ENCODE measurements at places on chromosomes 13 and 19.

GRCh38 chr13:101309014-101309619 lies 107.2 kb downstream of the NALCN start:
- no peaks in the 10 kb centered on the region for H3K4me1 ChIP-seq
- no peak overlapping the region for H3K4me3 ChIP-seq
- no peaks in the 10 kb centered on the region for H3K36me3 ChIP-seq
- DNase-seq: no peak
- no peaks in the 10 kb centered on the region for H3K27me3 ChIP-seq

DNA sequence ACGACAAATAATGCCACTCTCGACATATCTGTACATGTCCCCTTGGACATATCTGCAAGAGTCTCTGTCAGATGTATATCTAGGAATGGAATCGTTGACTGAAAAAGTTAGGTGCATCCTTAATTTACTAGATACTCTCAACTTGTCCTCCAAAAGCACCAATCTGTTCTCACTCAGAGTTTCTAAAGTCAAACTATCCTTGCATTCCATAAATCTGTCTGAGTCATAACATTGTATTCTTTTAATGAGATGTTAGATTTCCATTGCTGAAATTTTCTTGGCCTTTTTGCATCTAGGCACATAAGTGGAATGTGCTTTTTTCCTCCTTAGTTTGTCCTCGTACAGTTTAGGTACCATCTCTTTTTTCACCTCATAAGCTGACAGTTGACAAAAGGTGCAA lies 139.8 kb downstream of the PTPRS start:
- DNase-seq: no peak
- peaks cover 4% of the 10 kb centered on the region for H3K36me3 ChIP-seq
- H3K27ac ChIP-seq: no peak overlapping the region
- H3K4me1 ChIP-seq: no peaks in the 10 kb centered on the region

DNA sequence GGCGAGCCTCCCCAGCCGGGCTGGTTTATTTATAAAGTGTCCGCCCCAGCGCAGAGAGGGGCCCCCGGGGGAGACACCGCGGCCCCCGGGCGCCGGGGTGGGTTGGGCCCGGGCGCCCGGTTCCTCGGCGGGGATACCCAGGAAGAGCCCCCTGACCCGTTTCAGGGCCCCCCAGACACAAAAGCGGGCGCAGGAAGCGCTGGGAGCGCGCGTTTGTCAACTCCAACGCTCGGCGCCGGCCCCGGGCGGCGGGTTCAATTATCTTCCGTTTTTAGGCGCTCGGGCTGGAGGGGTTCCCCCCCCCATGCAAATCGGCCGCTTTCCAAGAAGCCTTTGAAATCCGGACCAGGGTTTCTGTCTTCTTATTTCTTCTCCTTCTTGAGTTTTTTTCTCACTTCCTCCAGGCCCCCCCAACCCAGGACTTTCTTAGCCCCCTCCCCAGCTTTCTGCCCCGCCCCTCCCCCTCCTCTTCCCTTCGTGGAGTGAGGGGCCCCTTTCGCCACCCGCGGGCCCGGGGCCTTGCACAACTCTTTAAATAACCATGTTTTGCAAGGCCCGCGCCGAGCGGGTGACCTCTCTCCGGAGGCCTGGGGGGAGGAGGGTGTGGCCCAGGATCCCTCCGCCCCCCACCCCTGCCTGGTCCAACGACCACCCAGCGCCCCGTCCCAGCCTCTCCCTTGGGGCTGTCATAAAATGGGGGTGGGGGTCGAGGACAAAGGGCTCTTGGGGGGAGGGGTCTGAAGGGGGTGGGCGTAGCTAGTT lies 935 bp downstream of the ARID3A start:
- H3K4me1 ChIP-seq: peaks cover 32% of the 10 kb centered on the region
- peak overlapping the region; percentile 76 for H3K4me3 ChIP-seq
- peak overlapping the region; percentile 87 for H3K27ac ChIP-seq
- H3K27me3 ChIP-seq: no peaks in the 10 kb centered on the region
- DNase-seq: peak; percentile 90

- no peak for DNase-seq
- no peaks in the 10 kb centered on the region for H3K4me1 ChIP-seq
- peaks cover 95% of the 10 kb centered on the region for H3K36me3 ChIP-seq
- H3K27me3 ChIP-seq: no peaks in the 10 kb centered on the region
Measured at GRCh38 chr13:24452044-24452443, 60.5 kb downstream of the PARP4 start.

GRCh38 chr19:44824761-44825160 lies 15.9 kb downstream of the BCAM start:
- H3K27ac ChIP-seq: no peak overlapping the region
- H3K4me3 ChIP-seq: no peak overlapping the region
- H3K36me3 ChIP-seq: no peaks in the 10 kb centered on the region

DNA sequence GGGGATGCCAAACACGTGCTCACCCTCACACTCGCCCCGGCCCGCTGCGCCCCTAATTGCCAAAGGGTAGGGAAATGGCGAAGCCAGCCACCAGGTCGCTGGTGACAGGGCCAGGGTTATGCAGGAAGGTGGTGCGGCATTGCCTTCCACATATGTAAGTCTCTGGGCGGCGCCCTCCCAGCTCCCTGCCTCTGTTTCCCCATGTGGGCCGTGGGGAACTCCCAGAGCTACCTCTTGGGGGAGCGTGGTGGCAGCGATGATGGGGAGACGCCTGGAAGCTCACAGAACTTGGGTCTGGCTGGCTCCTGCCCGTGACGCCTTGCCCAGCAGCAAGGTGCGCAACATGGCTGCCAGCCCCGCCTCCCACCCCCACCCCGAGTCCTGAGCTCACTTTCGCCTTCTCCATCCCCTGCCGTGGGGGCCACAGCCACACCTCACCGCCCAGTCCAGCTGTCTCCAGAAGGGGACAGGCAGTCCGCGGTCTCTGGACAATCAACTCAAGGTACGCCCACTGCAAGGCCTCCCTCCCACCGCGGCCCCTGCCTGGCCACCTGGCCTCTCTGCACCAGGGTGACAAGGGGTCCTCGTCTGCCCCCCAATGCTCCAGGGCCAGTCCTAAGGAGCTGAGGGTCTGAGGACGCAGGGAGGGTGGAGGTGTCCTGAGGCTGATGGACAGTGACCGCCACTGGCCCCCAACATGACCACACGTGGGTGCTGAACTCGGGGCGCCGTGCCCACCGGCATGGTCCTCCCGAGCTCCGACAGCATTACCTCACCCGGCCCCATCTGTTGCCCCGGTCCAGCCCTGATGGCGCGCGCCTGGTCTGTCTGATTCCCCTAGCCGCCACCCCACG lies 6.6 kb downstream of the C19orf25 start:
- peaks cover 22% of the 10 kb centered on the region for H3K36me3 ChIP-seq
- H3K4me1 ChIP-seq: peaks cover 48% of the 10 kb centered on the region
- peaks cover 55% of the 10 kb centered on the region for H3K27me3 ChIP-seq
- DNase-seq: peak; percentile 46
- H3K27ac ChIP-seq: no peak overlapping the region

DNA sequence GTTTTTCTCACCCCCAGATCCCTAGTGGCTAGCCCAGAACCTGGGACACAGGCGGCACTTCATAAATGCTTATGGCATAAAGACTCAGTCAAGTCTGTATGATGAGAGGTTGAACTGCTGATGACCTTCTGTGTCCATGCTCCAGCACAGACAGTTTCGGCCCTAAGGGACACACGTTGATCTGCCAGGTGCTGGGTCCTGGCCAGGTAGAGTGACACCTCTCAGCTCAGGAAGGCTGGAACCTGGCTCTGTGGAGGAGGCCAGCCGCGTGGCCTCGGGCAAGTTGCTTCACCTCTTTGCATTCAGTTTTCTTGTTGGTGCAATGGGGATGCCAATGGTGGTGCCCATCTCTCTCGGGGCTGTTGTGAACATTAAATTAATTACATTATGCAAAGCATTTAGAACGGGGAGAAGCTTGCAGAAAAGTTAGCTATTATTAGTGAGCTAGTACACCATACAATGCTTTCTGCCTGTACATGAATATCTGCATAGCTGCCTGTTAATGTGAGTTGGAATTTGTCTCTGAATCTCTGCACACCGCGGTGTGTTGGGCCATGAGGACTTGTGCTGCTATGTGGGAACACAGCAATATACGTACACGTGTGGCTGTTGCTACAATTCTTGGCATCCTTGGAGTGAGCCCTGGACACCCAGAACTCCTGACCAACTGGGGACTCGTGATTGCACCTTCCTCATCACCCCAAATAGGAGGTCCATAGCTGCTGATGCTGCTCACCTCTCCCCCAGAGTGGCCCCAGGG lies 8.4 kb downstream of the GADD45B start:
- peaks cover 20% of the 10 kb centered on the region for H3K4me1 ChIP-seq
- no peak overlapping the region for H3K4me3 ChIP-seq
- H3K27ac ChIP-seq: no peak overlapping the region

DNA sequence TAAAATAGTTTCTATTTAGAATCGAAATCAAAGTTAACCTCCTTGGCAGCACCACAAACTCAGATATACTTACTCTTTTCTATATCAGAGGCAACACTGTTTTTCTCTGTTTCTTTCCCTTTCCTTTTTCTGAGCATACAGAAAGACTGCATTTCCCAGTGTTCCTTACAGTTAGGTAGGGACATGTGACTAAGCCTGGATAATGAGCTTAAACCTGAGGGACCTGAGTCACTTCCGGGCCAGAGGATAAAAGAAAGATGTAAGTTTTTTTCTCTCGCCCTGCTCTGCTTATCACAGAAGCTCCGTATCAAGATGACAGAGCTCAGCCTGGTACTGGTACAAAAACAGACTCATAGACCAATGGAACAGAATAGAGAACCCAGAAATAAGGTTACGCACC lies 531.9 kb downstream of the KLF12 start:
- no peaks in the 10 kb centered on the region for H3K27me3 ChIP-seq
- DNase-seq: no peak
- no peak overlapping the region for H3K4me3 ChIP-seq
- H3K27ac ChIP-seq: no peak overlapping the region
- H3K36me3 ChIP-seq: no peaks in the 10 kb centered on the region

DNA sequence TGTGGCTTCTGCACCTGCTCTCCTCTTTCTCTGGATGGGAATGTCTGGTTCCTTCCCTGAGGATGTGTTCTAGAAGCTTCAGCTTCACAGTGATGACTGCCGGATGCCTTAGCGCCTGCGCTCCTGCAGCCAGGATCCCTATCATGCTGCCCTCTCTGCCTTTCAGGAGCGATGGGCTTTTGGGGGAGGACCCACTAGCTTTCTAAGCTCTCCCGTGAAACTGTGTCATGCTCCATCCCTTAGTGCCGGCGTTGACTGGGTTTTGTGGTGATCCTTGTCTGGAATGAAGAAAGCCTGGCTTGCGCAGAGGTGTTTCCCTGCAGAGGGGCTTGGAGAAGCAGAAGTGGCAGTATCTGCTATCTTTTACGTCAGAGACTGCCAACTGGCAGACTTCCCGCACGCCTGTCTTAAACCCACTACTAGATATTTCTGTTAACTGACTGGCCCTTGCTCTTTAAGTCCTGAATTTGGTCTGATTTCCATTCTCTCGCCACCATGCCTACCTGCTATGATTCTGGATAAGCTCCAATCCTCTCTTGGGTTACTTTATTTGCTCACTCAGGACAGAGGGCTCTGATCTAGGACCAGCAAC lies 3.8 kb upstream of the KMT2B start:
- DNase-seq: no peak
- H3K27ac ChIP-seq: no peak overlapping the region
- peaks cover 17% of the 10 kb centered on the region for H3K4me1 ChIP-seq
- no peaks in the 10 kb centered on the region for H3K36me3 ChIP-seq
- no peak overlapping the region for H3K4me3 ChIP-seq

DNA sequence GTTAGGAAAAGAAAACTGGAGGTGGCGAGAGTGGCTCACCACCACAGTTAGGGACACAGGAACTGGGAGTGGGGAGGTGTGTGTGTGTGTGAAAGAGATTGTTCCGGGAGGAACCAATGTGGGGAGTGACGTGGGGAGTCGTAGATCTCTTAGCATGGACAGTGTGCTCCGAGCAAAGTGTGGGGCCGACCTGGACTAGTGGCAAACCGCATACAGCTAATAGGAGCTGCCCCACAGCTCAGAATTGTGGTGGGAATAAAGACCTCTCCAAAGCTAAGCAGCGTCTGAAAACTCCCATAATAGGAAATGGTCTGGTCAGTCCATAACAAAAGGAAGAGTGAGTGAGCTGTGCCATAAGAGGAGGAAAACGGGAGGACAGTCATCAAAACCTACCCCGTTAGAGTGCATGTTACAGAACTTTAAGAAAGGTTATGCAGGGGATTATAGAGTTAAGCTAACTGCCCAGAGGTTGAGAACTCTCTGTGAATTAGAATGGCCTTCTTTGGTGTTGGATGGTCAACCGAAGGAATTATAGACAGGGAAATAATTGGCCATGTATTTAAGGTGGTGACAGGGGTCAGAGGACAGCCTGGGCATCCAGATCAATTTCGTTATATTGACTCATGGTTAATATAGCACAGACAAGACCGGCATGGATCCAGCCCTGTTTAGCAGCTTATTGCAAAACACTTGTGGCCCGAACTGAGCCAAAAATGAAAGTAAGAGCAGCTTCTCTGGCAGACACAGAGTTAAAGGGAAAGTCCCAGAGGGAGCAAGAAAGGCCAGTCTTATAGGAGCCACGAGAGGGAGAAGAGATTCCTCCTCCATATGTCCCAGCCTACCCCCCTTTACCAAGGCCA lies 8.9 kb upstream of the SLC15A1 start:
- H3K4me3 ChIP-seq: peak overlapping the region; percentile 45
- H3K27me3 ChIP-seq: no peaks in the 10 kb centered on the region
- H3K36me3 ChIP-seq: no peaks in the 10 kb centered on the region
- DNase-seq: no peak
- H3K27ac ChIP-seq: no peak overlapping the region
- no peaks in the 10 kb centered on the region for H3K4me1 ChIP-seq

DNA sequence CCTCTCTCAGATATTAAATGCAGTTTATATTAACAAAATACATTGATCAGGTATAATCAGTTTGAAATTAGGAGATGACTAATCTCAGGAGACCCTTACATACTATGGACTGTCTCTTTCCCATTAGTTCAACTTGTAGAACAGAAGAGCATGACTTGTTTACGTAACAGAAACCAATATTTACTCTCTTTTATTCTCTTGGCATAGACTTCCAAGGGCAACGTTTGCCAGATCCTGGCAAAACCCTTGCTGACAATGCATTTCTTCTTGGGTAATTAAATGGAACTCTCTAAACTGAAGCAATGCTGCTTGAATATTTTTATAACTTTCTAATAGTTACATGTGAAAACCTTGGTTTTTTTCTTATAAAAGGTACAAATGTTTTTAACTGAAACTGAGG lies 68.3 kb upstream of the MYO16 start:
- no peak overlapping the region for H3K27ac ChIP-seq
- no peak overlapping the region for H3K4me3 ChIP-seq
- H3K4me1 ChIP-seq: peaks cover 7% of the 10 kb centered on the region

GRCh38 chr13:51674276-51674675 lies 90.0 kb downstream of the WDFY2 start:
- H3K27me3 ChIP-seq: no peaks in the 10 kb centered on the region
- DNase-seq: peak; percentile 78
- H3K4me1 ChIP-seq: peaks cover 15% of the 10 kb centered on the region
- H3K4me3 ChIP-seq: no peak overlapping the region
